PC-3 (cell line): ENCODE measurements at places on chromosomes 5 and 9. TPM values are rescaled to one million over a fixed set of nuclear protein-coding genes. Genes with fewer than 3 reads are reported as not detected.

- H3K4me1 ChIP-seq = peaks cover 9% of the 10 kb centered on the region
- H3K27me3 ChIP-seq = no peaks in the 10 kb centered on the region
- H3K36me3 ChIP-seq = no peaks in the 10 kb centered on the region
- no peak for DNase-seq
- H3K4me3 ChIP-seq = no peak overlapping the region
Measured at GRCh38 chr5:17340379-17340778, 122.9 kb downstream of the BASP1 start.

DNA sequence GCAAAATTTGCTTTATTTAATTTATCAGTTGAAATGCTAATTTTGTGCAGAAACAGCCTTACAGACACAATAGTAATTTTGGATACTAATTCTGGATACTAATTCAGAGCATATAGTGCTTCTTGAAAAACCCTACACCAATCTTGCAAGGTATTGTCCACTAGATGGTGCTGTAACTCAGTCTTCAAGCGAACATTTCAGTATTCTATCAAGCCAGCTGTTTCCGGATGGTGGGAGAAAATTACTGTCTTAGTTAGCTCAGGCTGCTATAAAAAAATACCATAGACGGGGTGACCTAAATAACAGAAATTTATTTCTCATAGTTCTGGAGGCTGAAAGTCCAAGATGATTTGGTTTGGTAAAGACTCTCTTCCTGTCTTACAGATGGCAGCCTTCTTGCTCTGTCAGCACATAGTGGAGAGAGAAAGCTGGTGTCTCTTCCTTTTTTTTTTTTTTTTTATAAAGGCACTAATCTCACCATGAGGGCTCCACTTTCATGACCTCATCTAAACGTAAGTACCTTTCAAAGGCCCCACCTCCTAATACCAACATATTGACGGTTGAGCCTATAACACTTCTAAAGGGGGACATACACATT is 1306.5 kb upstream of the CDH9 start:
- no peaks in the 10 kb centered on the region for H3K36me3 ChIP-seq
- DNase-seq = peak; percentile 77
- H3K4me1 ChIP-seq = no peaks in the 10 kb centered on the region
- H3K4me3 ChIP-seq = no peak overlapping the region

DNA sequence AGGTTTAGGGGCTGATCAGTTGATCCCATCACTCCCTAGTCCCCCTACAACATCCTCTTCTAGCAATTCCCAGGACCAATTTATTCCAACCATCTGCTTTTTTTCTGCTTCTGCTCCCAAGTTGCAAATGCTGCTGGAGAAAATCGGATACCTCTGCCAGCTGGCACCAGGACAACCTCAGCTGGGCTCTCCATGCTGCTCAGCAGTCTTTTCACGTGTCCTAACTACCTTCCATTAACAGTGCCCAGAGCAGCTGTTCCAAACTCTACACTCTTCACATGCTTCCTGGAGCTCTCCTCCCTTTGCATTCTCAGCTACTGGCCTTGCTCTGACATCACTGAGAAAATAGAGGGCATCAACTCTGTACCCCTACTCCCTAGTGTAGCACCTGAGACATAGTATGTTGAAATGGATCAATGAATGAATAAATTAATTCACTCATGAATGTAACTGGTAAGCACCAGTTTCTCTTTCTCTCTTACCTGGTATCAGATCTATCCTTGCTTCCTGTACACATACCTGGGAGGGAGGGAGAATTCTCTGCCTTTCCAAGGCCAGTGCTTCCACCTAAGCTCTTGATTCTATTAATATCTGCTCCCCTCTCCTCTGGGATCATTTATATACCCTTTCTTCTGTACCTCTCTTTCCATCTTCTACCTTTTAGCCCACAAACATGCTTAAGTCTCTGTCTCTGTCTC is 191.0 kb downstream of the RAB3C start:
- H3K27me3 ChIP-seq = peaks cover 4% of the 10 kb centered on the region; the same call in 1 of the 2 replicates
- H3K27ac ChIP-seq = no peak overlapping the region
- no peak for DNase-seq

DNA sequence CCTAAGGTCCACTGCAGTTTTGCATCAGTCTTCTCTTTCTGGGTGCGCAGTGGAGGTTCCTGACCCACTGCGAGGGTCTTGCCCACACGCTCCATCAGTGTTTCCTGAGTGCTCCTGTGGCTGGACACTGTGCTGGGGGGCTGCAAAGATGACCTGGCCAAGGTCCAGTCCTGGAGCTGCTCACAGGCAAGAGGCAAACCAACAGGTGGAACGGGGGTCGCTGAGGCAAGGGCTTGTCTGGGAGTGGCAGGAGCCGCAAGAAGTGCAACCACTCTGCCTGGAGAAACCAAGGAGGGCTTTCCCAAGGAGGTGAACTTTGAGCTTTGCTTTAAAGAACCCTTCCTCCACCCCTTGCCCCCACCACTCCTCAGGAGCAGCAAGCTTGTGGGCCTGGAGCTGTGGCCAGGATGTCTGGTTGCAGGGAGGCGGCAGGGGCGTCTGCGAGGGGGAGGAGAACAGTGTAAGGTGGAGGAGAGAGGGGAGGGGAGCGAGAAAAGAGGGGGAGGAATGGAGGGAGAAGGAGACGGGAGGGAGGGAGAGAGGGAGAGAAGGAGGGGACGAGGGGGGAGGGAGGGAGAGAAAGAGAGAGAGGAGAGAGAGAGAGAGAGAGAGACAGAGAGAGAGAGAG is 444 bp upstream of the CPLX2 start:
- no peaks in the 10 kb centered on the region for H3K36me3 ChIP-seq

DNA sequence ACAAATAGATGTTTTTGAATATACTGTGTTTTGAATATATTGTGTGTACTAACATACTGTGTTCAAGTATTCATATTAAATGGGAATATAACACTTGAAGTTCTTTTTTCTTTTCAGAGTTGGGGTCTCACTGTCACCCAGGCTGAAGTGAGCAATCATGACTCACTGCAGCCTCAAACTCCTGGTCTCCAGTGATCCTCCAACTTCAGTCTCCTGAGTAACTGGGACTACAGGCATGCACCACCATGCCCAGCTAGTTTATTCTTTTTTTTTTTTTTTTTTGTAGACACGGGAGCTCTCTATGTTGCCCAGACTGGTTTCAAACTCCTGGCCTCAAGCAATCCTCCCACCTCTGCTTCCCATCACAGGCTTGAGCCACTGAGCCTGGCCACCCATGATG is 23.2 kb upstream of the AUH start:
- H3K27me3 ChIP-seq = no peaks in the 10 kb centered on the region
- H3K27ac ChIP-seq = no peak overlapping the region
- DNase-seq = no peak
- no peaks in the 10 kb centered on the region for H3K36me3 ChIP-seq

GRCh38 chr9:13071921-13072320 is 207.6 kb downstream of the MPDZ start:
- DNase-seq = no peak
- no peaks in the 10 kb centered on the region for H3K27me3 ChIP-seq
- H3K4me3 ChIP-seq = no peak overlapping the region
- H3K27ac ChIP-seq = no peak overlapping the region
- peaks cover 8% of the 10 kb centered on the region for H3K4me1 ChIP-seq

GRCh38 chr9:130054325-130054786 is 650 bp downstream of the GPR107 start:
- no peak for DNase-seq
- H3K36me3 ChIP-seq = no peaks in the 10 kb centered on the region
- peak overlapping the region; percentile 95 for H3K4me3 ChIP-seq
- peak overlapping the region; percentile 70 for H3K27ac ChIP-seq
- H3K27me3 ChIP-seq = no peaks in the 10 kb centered on the region
- peaks cover 23% of the 10 kb centered on the region for H3K4me1 ChIP-seq

DNA sequence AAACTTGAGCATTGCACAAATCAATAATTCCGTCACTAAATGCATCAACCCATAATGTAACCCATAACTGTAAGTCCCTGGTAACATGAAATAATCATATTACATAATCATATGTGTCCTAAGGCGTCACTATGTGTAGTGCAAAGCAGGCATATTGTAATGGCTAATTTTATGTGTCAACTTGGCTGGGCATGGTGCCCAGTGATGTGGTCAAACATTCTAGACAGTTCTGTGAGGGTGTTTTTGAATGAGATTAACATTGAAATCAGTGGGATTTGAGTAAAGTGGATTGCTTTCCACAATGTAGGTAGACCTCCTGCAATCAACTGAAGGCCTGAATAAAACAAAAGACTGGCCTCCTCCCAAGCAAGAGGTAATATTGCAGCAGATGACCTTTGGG is 794.4 kb upstream of the ACO1 start:
- H3K4me3 ChIP-seq = no peak overlapping the region
- H3K4me1 ChIP-seq = no peaks in the 10 kb centered on the region
- DNase-seq = peak; percentile 2

DNA sequence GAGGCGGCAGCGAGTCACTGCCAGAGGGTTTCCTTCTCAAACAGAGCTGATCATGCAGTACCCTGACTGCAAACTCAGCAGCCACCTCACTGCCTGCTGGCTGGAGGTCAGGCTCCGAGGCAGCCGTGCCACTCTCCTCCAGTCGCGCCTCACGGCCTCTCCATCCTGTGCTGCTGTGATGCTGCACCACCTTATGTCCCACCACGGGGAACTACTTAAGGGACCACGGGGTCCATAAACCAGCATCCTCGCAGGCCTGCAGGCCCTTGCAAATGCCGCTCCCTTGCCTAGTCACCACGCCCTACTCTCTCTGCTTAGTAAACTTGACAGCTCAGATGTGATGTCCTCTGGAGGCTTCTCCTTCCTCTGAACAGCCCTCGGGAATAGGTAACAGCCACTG is 99.2 kb downstream of the CRB2 start:
- no peaks in the 10 kb centered on the region for H3K4me1 ChIP-seq
- no peaks in the 10 kb centered on the region for H3K36me3 ChIP-seq
- no peaks in the 10 kb centered on the region for H3K27me3 ChIP-seq
- H3K4me3 ChIP-seq = no peak overlapping the region
- no peak for DNase-seq
- no peak overlapping the region for H3K27ac ChIP-seq

- no peak for DNase-seq
- H3K27ac ChIP-seq = no peak overlapping the region
- no peak overlapping the region for H3K4me3 ChIP-seq
- no peaks in the 10 kb centered on the region for H3K36me3 ChIP-seq
Measured at GRCh38 chr9:17888066-17888465, 309.2 kb downstream of the SH3GL2 start.

DNA sequence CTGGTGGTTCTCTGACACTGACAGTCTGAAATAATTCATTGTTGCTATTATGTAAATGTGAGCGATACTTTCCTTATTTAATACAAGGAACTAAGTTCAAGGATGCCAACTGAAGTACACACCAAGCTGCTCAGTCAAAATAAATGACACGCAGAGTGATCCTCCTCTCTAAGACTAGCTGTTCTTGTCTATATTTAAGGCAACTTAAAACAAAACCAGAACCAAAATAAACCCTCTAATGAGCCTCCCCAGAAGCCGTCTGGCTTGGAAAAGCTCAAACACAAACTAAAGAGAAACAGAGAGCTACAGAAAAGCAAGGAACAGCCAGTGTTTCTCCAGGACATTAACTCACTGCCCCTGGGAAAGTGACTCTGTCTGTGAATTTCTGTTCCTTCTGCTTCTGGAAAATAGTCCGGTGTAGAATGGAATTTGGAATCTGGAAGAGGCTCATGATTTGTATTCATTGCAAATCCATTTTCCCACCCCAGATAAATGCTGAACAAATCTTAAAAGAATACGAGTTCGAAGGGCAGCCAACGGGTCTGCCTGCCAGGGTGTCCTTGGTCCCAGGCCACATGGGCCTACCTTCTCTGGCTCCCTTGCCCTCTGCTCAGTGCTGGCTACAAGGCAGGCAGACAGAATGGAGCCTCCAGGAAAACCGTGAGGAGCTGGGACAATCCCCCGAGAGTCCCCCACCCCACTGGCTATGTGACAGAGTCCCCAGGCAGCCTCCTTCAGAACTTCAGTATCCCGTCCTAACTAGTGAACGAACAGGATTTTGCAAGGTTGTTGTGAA is 14.8 kb downstream of the GGTA1 start:
- no peak for DNase-seq
- H3K4me1 ChIP-seq = no peaks in the 10 kb centered on the region
- no peak overlapping the region for H3K27ac ChIP-seq
- no peaks in the 10 kb centered on the region for H3K36me3 ChIP-seq
- no peaks in the 10 kb centered on the region for H3K27me3 ChIP-seq

The SLC46A2 gene
- not detected in 2 replicates for total RNA-seq

The KCNMB1 gene
- not detected in 2 replicates for total RNA-seq
